ENCODE measurements at places on chromosomes 5 and 9.
A peak's percentile ranks its signal among the peaks of the same experiment; 100 is the strongest.

- DNase-seq: no peak
These were observed 260.1 kb downstream of the PRELID2 start for GRCh38 chr5:145574889-145575573.

DNA sequence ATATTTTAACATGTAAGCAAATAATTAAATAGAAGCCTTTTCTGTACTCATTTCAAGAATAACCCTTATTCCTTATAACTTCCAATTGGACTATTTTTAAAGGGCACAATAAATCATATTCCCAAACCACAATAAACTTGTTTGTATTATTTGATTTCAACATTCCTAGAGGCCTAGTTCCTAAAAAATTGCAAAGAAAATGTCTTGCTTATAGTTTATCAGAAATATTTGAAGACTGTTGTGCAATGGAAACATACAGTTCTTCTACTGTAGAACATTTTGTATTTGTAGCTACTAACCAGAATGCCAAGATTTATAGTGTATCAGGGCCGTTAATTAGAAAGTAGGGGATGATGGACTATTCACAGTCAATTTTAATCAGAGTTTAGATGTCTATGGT is 1037.0 kb upstream of the CDH18 start:
- DNase-seq: no peak

- DNase-seq: no peak
These were observed 19.2 kb upstream of the FGFR4 start for GRCh38 chr5:177067503-177067902.

- no peak for DNase-seq
These were observed 433.4 kb upstream of the TNC start for GRCh38 chr9:115551396-115551795.

DNA sequence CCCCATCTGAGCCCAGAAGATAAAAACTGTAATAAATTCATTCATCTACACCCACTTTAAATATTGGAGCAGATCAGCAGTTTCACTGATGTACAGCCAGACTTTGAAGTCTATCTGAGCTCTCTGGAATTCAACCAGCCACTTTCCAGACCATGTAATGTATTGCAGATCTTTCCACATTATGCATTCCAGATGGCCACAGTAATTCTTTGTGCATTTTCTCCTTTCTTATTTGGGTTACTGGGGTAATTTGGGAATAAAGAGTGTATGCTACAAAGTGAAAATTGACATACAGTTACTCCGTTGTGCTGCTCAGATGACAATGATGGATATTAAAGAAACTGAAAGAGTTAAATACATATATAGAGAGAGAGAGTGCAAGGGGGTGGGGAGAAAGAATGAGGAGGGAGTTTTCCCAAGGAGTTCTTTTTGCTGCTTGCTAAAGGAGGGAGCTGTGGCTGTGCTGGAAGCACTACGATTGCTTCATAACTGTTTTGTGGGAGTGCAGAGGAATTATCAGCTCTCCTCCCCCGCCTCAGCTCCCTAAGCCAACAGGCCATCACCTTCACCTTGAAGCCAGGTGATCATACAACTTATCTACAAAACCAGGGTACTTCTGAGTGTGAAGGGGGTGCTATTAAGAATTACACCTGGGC is 152.8 kb downstream of the GAS1 start:
- DNase-seq: peak; percentile 24

GRCh38 chr9:21413151-21413550 is 4.2 kb downstream of the IFNA8 start:
- DNase-seq: no peak

DNA sequence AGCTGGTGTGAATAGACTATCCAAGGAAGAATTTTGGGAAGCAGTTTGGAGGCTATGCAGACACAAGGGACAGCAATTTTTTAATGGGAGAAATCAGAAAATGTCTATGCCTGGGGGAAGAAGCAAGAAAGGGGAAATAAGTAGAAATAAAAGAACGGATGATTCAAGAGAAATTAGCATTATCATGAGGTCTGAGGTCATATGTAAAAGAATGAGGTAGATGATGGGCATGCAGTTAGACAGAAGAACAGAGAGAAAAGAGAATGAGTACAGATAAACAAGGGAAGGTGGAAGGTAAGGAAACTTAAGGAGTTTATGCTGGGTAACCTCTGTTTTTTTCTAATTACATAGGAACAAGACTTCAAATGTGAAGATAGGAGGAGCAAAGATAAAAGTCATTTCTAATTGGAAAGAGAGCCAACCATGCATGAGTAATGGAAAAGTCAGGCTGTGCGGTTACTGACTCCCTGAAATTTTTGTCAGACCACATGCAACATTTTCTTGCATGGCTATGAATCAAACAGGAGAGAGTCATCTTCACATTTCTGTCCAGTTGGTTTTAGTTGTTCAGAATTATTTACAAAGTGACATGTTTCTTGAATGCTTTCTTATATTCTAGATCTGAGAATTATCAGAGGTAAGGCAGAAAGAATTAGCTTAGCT is 101.0 kb upstream of the PIK3R1 start:
- no peak for DNase-seq

DNA sequence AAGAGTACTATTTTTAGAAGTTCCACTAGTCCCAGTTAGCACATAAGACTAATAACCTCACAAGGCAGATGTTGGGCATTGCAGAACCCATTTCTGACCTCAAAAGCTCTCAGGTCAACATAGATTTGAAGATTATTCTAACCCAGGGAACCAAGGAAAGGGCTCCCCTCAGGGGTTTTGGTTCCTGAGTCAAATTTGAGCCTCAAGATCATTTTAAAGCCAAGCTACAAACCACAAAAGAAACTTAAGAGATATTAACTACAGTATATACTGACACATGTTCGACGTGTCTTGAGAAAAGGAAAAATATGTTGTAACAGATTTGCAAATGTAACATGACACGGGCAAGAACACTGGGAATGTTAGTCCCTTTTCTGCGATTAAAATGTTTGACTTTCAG is 88.6 kb downstream of the GNAQ start:
- DNase-seq: no peak

DNA sequence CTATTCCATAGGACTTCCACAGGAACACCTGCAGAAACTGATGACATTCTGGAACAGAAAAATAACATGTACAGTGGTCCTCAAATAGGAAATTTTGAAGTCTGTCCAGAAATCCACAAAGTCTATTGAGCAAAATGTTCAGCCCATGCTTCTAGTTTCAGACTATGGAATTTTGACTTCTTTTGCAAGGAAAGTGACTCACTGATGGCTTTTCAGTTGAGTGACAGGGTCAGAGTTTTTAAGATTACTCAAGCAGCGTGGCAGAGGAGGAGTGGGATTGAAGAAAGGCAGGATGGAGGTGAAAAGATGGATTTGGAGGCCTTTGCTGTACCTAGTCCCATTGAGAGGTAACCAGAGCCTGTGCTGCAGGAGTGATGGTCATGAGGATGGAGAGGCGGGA is 151.5 kb downstream of the GOLPH3 start:
- DNase-seq: no peak

GRCh38 chr5:75547812-75548211 is 36.1 kb downstream of the POLK start:
- DNase-seq: no peak

- no peak for DNase-seq
These were observed 47.9 kb upstream of the PPP2CA start for GRCh38 chr5:134273642-134274395.

GRCh38 chr9:20507431-20507830 is 114.9 kb downstream of the MLLT3 start:
- no peak for DNase-seq

GRCh38 chr5:74549384-74549783 is 91.1 kb downstream of the ENC1 start:
- no peak for DNase-seq

DNA sequence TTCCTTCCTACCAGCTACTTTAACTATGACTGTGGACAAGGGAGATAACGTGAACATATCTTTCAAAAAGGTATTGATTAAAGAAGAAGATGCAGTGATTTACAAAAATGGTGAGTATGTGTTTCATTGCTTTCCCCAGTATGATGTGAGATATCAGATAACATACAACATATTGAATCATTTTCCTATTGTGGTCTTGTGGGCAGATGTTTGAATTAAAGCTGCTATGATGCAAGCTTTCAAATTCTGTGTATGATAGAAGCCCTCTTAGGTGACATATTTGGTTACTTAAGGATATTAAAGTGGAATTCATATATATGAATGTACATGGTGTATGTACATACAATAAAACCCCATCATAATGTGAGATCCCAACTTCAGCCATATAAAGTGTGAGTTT is 59.5 kb downstream of the TEK start:
- no peak for DNase-seq

GRCh38 chr5:16413166-16413860 is 52.3 kb downstream of the ZNF622 start:
- DNase-seq: no peak

GRCh38 chr5:84213861-84214260 is 170.8 kb downstream of the EDIL3 start:
- DNase-seq: no peak

- no peak for DNase-seq
These were observed 3.4 kb downstream of the CARD9 start for GRCh38 chr9:136370037-136370436.

- no peak for DNase-seq
These were observed 439.1 kb downstream of the NR2F1-AS1 start for GRCh38 chr5:93141969-93142368.

GRCh38 chr9:33109097-33109496 is 32.6 kb upstream of the SMU1 start:
- DNase-seq: no peak

- DNase-seq: no peak
These were observed 68.0 kb upstream of the TBC1D9B start for GRCh38 chr5:179975713-179976134.

DNA sequence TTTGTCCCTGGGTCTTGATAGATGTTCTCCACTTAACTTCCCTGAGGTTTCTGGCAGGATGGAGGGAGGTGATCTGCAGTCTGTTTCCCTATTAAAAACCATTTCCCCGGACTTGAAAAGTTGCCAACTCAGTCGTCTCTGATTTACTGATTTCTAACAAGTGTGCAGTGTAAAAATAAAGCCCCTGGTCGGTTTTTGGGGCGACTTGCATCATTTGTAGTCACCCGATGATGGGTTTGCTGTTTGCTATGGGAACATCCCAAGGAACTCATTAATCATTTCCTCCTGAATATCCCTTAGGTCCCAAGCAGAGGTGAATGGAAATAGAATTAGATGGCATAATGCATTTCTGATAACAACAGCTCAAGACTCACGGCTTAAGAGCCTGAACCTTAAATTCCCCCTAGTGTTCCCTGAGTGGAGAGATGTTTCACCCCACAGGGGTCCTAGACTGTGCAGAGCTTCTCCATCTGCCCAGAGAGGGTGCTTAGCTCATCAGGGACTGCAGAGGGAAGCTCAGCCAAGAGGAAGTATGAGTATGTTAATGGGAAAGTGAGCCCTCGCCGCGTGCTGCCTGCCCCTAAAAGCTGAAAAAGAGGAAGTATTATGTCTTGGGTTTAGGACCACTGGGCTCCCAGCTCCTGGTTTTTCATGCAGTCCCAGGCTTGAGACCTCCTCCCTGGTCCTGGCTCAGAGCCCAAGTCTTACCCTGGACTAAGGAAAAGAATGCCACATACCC is 115.1 kb upstream of the DAP start:
- DNase-seq: no peak

GRCh38 chr9:35944841-35945240 is 13.1 kb downstream of the OR2S2 start:
- no peak for DNase-seq

DNA sequence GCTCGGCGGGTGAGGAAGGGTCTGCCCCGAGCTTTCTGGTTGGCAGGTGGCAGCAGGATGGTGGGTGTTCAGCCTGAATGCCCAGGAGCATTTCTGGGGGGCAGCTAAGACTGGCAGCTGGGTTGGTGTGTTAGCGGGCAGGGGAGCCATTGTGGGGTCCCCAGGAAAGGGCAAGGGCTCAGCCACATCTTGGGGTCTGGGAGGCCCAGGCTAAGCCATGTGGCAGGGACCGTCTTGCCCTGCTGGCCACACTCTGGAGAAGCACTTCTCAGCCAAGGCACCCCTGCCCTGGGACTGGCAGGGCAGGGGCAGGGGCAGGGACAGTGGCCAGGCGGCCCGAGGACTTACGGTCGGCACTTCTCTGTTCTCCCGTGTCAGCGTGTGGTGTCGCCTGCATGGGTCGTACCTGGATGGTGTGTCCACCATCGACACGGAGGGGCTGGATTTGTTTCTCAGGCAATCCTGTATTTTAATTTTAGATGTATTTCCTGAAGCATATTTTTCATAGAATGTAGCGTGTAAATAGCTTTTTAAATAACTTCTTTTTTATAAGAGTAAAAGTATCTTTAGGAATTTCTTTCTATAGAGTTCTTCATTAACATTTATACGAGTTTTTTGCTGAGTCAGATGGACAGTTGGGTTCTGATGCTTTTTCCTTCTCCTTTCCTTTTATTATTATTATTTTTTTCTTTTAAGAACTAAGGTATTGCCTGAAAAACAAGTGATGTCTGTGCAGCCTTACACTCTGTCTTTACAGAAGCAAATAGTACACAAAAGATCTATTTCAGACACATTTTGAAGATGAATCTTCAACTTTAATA is 102.0 kb downstream of the PHF2 start:
- no peak for DNase-seq

GRCh38 chr9:123523845-123524244 is 167.8 kb downstream of the CRB2 start:
- no peak for DNase-seq

- no peak for DNase-seq
These were observed 19.8 kb downstream of the LECT2 start for GRCh38 chr5:135934939-135935338.

GRCh38 chr5:52727020-52727419 is 60.7 kb upstream of the ITGA1 start:
- no peak for DNase-seq

- no peak for DNase-seq
These were observed 1.4 kb upstream of the ZNF79 start for GRCh38 chr9:127422787-127423186.

- DNase-seq: no peak
These were observed 357.5 kb downstream of the CAAP1 start for GRCh38 chr9:26535151-26535550.

GRCh38 chr5:115713408-115713807 is 87.6 kb upstream of the TMED7 start:
- no peak for DNase-seq

GRCh38 chr5:174318578-174318977 is 273.1 kb downstream of the NSG2 start:
- DNase-seq: no peak

GRCh38 chr5:32646061-32646969 is 61.0 kb downstream of the SUB1 start:
- DNase-seq: no peak

DNA sequence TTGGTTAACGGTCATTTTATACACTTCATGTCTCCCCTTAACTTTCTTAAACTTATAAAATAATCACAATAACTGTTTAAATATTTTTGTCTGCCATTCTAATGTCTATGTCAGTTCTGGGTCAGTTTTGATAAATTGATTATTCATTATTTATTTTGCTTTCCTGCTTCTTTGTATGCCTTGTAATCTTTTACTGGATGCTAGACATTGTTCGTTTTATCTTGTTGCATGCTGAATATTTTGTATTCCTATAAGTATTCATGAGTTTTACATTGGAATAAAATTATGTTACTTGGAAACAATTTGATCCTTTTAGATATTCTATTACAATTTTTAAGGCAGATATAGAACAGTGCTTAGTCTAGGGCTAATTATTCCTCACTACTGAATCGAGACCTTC is 952.0 kb downstream of the NR2F1-AS1 start:
- DNase-seq: no peak

- peak; percentile 8 for DNase-seq
These were observed 329.5 kb downstream of the ICE1 start for GRCh38 chr5:5751987-5752386.
